ENCODE measurements at places on chromosomes 1 and 21.

- DNase-seq: no peak
Measured at GRCh38 chr1:7120863-7121621, 335.8 kb downstream of the CAMTA1 start.

DNA sequence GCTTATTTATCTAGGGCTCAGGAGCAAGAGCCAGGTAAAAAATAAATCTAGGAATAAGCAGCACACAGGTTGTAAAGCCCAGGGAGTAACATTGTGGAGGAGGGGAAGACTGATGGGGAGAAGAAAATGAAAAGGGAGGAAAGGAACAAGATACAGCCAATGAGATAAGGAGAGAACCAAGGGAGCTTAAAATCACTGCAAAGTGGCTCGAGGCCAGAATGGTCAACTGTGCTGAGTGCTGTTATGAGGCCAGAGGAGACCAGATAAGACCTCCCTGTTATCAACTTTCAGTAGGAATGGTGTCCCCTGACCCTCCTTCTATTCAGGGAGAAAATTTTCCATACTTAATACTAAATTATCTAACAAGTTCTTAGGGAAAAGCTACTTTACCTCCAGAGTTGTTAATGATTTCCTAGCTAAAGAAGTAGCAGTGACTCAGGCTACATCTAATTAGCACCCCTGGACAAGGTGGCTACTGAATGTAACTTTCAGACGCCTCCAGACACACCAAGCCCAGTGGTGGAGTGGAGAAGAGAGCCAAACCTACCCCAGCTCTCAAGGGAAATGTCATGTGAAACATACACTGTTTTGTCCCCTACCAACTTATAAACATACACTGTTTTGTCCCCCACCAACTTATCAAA, 25.5 kb downstream of the ENAH start:
- DNase-seq: no peak

GRCh38 chr1:200108659-200109058, 81.1 kb downstream of the NR5A2 start:
- no peak for DNase-seq

GRCh38 chr21:46082963-46083790, 14.7 kb upstream of the COL6A2 start:
- no peak for DNase-seq

DNA sequence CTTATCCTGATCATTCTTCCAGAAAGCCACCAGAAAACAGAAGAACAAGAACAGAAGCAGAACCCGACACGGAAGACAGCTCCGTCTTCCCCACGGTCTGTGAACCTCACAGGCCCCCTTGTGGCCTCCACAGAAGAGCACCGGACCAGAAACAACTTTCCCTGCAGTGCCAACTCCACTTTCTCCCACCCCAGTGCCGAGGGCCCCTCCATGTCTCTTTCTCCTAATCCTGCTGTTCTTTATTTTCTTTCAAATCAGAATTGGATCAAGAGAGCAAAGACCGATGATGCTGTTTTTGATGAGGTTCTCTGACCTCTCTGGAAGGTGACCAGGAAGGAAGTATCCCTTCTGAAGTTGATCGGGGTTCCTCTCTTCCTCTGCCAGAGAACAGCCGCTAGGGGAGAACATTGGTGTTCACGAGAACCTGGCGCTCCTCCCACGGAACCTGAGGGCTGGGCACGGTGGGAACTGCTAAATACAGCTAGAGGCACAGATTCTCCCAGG, 58.9 kb upstream of the CTTNBP2NL start:
- DNase-seq: no peak

GRCh38 chr1:205585835-205586785, 45.7 kb downstream of the ELK4 start:
- DNase-seq: no peak
